Lower lobe of right lung (tissue), 2 donors: ENCODE measurements at places on chromosomes 6 and 20. TPM values are rescaled to one million over a fixed set of nuclear protein-coding genes. Genes with fewer than 3 reads are reported as not detected.

- H3K27ac ChIP-seq = peak overlapping the region; percentile 80
- peaks cover 53% of the 10 kb centered on the region for H3K4me1 ChIP-seq
- H3K4me3 ChIP-seq = no peak overlapping the region
- no peaks in the 10 kb centered on the region for H3K27me3 ChIP-seq
- no peaks in the 10 kb centered on the region for H3K36me3 ChIP-seq
Measured at GRCh38 chr6:33588894-33589293, 8.8 kb upstream of the BAK1 start.

DNA sequence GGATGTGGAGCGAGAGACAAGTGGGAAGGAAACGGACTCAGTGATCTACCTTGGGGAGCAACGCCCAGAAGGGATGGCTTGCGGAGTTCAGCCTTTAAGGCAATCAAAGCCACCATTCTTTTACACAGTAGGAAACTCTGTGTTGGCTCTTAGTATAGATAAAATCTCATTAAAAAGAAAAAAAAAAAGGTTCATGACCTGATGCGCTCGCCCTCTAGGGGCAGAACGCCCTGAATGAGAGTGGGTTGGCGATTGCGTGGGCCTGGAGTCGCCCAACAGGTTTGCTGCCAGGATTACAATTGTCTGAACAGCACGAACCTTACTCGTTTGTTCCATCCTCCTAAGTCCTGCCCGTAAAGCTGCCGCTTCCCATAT is 1.2 kb downstream of the TPD52L1 start:
- H3K4me1 ChIP-seq = peaks cover 20% of the 10 kb centered on the region
- peak overlapping the region; percentile 54 for H3K27ac ChIP-seq
- H3K36me3 ChIP-seq = no peaks in the 10 kb centered on the region
- H3K4me3 ChIP-seq = peak overlapping the region; percentile 75

GRCh38 chr6:159681191-159681880 is 11.7 kb downstream of the SOD2 start:
- DNase-seq = no peak
- H3K4me1 ChIP-seq = peaks cover 58% of the 10 kb centered on the region
- no peaks in the 10 kb centered on the region for H3K27me3 ChIP-seq

RFX6 gene
- total RNA-seq = not detected

PBX2 gene
- total RNA-seq = 89.2 TPM

TMEM217 gene
- total RNA-seq = 1.1 TPM

KIAA0408 gene
- 55.1 TPM for total RNA-seq
